Cardiac septum (tissue), 1 donor: ENCODE measurements at places on chromosomes 1 and 21. TPM values are rescaled to one million over a fixed set of nuclear protein-coding genes. Genes with fewer than 3 reads are reported as not detected.

Gene LYPD8
- not detected for total RNA-seq

- DNase-seq, result no peak
Measured at GRCh38 chr1:93965256-93965655, 56.0 kb upstream of the GCLM start.

Gene GPR3
- total RNA-seq, result 2.3 TPM

GRCh38 chr1:221166559-221167318 lies 287.5 kb downstream of the HLX start:
- DNase-seq, result no peak

DNA sequence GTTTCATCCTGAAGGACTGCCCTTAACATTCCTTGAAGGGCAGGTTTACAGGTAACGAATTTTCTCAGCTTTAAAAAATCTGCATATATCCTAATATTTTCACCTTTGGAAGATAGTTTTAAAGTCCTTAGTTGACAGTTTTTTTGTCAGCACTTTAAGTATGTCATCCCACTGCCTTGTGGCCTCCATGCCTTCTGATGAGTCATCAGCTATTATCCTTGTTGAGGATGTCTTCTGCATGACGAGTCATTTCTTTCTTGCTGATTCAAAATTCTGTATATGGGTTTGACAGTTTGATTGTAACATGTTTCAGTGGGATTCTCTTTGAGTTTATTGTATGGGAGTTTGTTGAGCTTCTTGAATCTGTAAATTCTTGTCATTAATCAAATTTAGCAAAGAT lies 500.6 kb downstream of the DISC1 start:
- DNase-seq, result no peak

Gene AIDA
- 50.5 TPM for total RNA-seq

- no peak for DNase-seq
Measured at GRCh38 chr1:205719762-205720161, 30.2 kb downstream of the NUCKS1 start.

DNA sequence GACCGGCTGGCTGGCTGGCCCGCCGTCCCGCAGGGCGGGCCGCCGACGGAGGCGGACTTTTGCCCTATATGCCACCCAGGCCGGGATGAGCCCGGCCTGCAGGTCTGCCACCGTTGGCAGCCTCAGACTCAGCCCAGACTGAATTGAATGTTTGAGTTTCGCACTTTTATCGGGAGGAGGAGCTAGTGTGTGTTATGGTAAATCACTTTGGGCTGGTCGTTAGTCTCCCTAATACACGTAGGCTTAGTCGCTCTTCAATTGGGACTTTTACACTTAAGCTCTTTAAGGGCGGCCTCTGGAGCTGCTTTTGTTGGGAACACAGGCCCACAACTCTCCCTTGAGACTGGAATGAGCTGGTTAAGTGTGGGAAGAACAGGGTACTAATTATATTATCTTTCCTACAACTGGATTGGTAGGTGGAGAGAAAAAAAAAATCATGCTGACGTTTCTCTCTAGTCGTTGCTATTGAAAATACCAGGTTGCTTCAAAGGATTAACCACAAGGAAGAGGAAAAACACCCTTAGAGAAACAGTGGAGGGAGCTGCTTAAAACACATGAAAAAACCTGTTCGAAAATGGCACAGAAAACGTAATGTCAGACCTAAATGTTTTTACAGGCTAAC lies 1.4 kb upstream of the IRF2BP2 start:
- DNase-seq, result no peak

- DNase-seq, result no peak
Measured at GRCh38 chr1:187527346-187527745, 698.6 kb downstream of the PLA2G4A start.

DNA sequence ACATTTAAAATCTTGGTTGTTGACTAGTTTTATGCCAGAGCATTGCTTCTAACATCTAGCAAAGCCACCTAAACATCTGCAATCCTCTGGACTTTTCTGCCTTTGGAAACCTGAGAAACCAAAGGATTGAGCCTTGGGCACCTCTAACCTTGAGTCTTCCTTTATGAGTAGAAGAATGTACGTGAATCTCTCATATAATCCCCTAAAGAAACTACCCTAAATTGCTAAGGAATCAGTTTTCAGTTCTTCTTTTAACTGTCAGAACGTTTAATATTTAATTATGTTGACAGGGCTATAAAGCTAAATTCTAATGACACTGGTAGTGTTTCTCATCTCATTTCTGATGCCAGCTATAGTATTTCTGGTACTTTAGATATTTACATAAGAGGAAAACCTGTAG lies 997.3 kb downstream of the AMY1C start:
- no peak for DNase-seq

Gene OR10Z1
- not detected for total RNA-seq

GRCh38 chr1:191255354-191256054 lies 777.8 kb upstream of the BRINP3 start:
- DNase-seq, result no peak

GRCh38 chr1:1433804-1434130 lies 1.7 kb upstream of the VWA1 start:
- DNase-seq, result no peak

GRCh38 chr21:42174173-42174572 lies 44.8 kb upstream of the ABCG1 start:
- no peak for DNase-seq

DNA sequence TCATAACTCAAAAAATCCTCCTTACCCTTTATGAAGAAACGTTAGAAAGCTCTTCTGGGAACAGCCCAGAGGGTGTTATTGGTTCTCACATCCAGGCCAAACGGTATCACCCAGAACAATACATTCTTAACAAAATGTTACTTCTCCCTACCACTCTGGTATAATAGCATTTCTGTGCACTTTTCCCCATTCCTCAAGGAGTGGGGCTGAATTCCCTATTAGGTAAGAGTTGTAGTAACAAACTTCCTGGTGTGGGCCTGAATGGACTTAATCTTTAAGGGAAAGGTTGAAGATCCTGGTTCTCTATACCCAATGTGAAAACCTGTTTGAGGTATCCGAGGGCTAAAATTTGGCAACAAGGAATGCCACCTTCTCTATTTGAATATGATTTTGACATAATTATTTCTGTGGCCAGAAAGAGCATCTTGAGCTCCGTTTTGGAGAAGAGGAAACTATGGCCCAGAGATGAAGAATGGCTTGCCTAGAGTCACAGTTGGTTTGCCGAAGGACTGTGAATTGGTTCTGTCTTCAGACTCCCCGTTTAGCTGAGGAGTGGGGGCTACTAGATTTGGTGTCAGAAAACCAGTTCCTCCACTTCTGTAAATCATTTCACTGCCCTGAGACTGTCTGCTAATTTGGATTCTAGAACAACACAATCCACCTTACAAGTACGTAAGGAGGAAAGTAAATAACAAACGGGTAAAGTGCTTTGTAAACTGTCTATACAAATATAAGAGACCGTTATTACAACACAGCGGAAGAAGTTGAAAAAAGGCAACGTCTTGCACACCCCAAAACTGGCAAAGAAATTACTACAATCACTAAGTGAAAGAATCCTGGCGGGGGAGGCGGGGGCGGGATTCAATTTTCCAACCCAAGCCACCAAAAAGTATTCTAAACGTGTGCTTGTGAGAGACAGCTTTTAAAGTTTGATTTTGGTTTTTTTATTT lies 2.3 kb downstream of the ANP32E start:
- DNase-seq, result no peak

Gene NPHS2
- not detected for total RNA-seq

DNA sequence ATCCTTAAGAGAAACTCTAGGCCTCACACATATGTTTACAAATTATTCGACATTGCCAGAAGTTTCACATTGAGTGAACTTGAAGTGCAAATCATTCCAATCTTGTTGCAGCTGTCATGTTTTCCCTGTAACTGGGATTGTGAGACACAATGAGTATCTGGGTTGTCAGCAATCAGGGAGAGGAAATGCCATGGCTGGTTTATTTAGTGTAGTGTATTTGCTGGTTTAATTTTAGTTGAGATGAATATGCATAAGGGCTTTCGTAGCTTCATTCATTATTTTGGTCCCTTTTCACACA lies 54.2 kb upstream of the USP1 start:
- no peak for DNase-seq

DNA sequence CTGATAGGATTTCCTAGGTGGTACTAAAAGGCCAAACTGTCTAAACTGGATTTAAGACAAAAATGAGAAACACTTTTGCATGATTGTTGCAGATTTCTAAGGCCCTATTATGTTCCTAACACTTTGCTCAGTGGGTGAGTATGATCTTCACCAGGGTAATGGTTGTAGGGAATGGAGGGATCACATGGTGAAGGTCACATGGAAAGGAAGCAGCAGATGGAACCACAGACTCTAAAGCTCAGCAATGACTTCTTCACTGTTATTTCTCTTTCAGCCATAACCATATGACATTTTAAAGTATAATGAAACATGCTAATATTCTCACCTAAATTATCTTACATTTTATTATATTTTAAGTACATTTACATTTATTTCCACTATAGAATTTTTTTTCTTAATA lies 51.5 kb downstream of the CHRM3 start:
- no peak for DNase-seq

- no peak for DNase-seq
Measured at GRCh38 chr1:31762726-31763670, 1.1 kb downstream of the ADGRB2 start.

DNA sequence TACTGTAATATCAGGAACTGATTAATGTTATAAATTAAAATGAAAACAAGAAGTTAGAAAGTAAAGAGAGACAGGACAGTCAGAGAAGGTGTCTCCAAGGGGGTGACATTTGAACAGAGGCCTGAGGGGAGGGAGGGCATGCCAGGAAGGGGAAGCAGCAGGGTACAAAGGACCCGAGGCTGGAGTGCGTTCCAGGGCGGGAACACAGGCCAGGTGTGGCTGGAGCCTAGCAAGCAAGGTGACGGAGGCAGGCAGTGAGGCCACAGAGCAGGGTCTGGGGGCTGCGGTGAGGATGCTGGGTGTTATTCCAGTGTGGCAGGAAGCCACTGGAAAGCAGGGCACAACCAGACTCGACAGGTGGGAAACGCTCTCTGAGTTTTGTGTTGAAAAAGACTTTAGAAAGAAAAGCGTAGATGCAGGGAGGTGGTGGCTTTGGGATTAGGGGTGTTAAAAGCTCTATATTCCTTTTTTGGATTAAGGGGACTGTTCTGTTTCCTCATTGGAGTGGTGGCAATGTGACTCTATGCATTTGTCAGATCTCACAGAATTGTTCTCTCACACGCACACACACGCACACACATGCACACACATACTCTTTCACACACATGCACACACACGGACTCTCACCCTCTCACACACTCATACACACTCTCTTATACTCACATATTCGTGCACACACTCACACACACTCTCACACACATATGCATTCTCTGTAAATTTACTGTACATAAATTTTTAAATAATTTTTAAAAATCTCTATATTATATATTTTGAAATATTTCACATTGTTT lies 124.5 kb downstream of the GLIS1 start:
- no peak for DNase-seq

DNA sequence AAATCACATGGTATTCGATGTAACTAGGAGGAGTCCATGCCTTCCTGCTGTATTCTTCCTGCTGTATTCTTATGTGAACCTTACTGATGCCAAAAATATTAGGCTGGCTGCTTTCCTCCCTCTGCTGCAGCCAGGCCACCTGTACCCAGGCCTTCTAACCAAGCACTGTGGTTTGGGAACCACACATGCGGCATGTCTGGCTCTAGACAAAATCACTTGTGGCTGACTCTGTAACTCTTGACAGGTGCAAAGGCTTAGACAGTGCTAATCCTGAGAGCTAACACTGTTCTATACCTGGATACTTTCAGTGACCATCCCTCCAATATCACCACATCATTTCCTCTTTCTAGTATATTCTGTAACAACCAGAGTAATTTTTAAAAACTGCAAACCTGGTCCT lies 67.7 kb downstream of the PCP4 start:
- DNase-seq, result no peak

Gene BMP8B
- 0.62 TPM for total RNA-seq

DNA sequence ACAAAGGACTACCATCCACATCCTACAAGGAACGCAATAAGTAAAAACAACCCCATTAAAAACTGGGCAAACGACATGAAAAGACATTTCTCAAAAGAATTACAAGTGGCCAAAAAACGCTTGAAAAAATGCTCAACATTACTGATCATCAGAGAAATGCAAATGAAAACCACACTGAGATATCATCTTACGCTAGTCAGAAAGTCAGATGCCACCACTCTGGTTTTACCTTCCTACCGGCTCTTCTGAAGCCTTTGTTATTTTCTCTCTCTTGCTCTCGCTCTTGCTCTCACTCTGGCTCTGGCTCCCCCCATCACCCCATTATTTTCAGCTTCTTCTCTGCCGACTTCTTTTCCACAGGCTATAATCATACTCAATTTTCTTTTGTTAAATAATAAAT lies 38.8 kb downstream of the VPS45 start:
- DNase-seq, result no peak

GRCh38 chr1:163981500-163982030 lies 577.4 kb upstream of the PBX1 start:
- no peak for DNase-seq

GRCh38 chr1:71047635-71048607 lies at the start of gene PTGER3:
Gene PTGER3, minus strand, starts transcription at chr1:71047816. Its CDS starts 239 bp downstream, at chr1:71047577.
- DNase-seq, result no peak
